ENCODE measurements at places on chromosomes 13 and 19.
A peak's percentile ranks its signal among the peaks of the same experiment; 100 is the strongest.

- no peak for DNase-seq
These were observed 505.6 kb downstream of the KCTD12 start for GRCh38 chr13:76380446-76381065.

- no peak for DNase-seq
These were observed 85.7 kb upstream of the WASF3 start for GRCh38 chr13:26471807-26472206.

DNA sequence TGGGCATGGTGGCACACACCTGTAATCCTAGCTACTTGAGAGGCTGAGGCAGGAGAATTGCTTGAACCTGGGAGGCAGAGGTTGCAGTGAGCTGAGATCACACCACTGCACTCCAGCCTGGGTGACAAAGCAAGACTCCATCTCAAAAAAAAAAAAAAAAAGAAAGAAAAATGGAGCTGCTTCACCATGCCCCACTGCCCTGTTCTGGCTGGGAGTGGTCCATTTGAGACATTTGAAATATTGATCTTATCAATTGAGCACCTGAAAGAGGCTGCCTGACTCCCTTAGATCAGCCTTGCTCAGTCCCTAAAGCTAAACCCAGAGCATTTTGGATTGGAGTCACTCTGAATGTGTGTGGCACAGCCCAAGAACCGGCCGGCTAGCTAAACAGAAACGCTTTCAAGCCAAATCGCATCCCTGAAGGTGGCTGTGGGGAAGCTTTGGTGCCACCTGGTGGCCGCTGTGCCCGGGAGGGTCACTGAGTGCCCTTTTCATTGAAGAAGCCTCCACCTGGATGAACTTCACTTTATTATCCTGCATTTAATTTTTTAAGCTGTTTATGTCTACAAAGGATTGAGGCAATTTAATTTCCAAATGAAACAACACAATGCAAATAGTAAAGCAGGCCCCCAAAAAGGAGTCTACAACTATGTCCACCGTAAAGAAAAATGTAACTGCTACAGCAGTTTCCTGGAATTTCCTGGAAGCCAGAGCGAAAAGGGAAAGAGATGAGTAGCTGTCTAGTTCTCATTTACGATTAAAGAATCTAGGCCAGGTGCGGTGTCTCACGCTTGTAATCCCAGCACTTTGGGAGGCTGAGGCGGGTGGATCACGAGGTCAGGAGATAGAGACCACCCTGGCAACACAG, 53.1 kb upstream of the SERPINE3 start:
- peak; percentile 56 for DNase-seq

DNA sequence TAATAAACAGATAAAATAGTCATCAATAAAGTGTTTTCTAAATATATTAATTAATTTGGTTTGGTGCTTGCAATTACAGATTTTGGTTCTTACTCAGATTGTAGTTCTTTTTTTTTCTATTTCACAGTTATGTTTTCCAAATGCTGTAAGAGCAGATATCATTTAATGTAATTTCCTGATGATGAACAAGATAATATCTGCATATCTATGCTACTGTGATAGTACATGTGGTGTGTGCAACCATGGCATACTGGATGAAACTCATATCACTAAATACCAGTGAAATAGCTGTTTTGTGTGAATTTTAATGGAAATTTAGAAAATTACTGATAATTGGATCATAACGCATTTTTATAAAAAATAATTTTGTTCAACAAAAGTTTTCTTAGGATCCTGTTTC, 88.8 kb upstream of the MAB21L1 start:
- DNase-seq = no peak

- DNase-seq = no peak
These were observed 4.4 kb upstream of the ZNF681 start for GRCh38 chr19:23762884-23763711.

GRCh38 chr13:76925115-76925514, 23.2 kb upstream of the ACOD1 start:
- no peak for DNase-seq

DNA sequence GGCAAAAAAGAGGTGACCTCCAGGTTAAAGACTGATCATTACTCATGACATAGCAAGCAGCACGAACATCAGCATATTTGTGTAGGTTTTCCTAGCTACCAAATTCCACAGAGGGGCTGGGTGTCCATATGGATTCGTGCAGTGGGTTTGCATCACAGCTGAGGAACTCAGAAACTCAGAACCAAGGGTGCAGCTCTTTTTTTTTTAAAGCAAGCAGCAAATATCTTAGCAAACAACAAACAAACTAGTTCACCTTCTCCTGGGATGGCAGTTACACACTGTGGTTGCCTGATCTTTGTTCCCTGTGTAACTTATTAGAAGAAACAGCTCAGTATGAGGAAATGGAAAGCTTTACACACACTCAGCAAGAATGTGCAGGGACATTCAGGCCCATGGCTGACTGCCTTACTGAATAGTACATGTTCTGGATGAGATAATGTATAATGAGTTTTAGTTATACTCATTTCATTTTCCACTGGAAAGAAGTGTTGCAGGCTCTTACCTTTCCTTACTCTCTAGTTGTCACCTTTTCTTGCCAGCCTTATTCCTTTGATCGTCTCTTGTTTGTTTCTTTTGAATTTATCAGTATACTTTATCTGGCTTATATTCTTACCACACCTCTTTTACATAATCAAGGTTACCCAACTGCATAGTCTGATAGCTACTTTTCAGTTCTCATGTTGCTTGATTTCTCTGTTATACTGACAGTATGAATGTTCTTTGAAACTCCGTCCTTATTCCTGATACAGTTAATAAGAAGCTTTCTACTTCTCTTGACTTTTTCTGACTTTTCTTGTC, 4.3 kb downstream of the NDFIP2 start:
- peak; percentile 61 for DNase-seq

GRCh38 chr13:93361703-93362102, 135.1 kb downstream of the GPC6 start:
- no peak for DNase-seq

- no peak for DNase-seq
These were observed 1471.7 kb upstream of the PRR20A start for GRCh38 chr13:55669051-55669450.

DNA sequence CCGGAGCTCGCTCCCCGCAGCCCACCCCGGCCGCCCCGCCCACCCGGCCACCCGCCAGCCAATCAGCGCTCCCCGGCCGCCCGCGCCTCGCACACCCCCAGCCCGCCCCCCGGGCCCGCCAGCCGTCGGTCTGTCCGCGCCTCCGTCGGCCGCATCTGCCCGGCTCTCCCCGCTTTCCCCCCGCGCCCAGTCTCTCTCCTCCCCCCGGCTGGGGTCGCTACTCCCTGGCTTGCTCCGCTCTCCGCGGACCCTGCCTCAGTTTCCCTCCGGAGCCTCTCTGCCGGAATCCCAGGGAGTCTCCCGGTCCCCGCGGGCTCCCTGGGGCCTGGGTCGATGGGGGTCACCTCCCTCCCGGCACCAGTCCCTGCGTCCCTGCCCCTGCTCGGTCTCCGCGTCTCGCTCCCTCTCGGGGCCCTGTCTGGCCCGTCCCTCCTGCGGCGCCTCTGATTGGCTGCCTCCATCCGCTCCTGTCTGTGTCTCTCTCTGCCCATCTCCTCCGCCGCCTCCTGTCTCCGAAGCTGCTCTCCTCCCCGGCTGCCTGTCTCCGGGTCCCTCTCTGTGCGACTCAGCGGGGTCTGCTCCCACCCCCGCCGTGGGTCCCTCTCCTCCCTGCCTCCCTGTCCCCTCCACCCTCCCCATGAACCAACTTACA, 484 bp downstream of the IL11 start:
- no peak for DNase-seq

DNA sequence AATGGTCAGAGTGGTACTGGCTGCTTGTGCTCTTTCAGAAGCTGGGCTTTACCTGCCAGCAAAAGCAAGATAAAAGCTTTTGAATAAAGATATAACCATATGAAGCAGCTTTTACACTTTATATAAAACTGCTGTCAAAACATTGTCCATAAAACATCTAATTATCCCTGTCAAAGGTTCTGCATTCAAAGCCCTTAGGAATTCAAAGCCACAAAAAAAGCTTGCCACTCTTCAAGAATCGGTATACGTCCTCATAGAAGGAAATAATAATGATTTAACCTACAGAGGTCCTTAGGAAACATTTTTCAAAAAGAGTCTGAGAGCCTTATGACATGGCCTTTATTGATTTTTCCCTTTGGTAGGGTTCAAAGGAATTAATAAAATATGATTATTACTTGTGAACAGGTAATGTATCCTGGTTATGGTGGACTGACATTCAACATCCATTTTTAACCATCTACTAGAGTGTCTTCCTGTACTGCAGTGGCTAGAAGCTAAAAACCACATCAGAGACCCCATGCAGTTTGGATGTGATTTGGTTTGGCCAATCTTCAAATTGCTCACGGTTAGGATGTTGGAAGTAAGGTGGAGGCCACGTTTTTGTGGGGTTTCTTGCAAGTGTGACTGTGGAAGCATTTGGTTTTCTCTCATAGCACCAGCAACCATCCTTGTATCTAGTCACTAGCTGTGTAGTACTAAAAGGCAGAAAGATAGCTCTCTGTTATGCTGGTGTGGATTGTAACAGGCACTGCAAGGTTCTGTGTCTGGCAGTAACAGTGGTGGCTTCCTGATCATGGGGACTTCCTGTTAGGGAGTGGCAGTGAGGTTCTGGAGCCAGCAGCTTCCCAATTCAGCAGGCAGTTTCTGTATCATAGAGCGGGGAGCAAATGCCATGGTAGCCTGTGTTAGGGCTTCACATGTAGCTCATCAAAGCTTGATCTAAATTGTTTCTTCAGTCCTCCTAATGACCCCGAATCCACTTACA, 441.5 kb downstream of the DIAPH3 start:
- DNase-seq = no peak

DNA sequence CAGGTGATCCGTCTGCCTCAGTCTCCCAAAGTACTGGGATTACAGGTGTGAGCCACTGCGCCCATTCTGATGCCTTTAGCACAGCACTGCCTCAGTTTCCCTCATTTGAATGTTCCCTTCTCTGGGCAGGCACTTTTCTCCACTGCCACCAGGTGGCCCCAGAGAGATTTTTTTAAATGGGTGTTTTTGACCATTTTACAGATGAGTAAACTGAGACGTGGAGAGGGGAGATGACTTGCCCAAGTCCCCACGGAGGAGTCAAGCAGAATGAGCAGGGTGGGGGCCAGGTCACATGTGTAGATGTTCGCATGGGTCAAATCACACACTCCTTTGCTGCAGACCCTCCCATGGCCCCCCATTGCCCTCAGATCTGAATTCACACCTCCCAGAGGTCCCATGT, 3.2 kb upstream of the PDE4C start:
- DNase-seq = no peak

GRCh38 chr13:66546534-66547379, 683.4 kb downstream of the PCDH9 start:
- peak; percentile 30 for DNase-seq
